ENCODE measurements at places on chromosomes 4 and X.

DNA sequence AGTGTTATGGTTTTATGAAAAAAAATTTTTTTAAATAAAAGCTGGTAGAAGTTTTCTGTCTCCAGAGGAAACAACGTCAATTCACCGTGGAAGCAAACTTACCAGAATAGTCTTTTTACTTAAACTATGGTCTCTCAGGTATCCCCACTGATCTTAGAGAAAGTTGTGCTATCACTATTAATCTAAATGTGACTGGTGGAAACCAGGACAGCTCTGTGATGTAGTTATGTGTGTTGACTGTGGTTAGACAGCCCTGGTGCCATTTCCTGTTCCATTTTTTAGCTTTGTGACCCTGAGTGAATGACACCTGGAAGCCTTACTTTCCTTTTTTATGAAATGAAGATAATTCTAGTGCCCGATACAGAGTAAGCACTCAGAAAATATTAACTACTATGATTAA, 111.8 kb upstream of the HUWE1 start:
- no peak for DNase-seq

DNA sequence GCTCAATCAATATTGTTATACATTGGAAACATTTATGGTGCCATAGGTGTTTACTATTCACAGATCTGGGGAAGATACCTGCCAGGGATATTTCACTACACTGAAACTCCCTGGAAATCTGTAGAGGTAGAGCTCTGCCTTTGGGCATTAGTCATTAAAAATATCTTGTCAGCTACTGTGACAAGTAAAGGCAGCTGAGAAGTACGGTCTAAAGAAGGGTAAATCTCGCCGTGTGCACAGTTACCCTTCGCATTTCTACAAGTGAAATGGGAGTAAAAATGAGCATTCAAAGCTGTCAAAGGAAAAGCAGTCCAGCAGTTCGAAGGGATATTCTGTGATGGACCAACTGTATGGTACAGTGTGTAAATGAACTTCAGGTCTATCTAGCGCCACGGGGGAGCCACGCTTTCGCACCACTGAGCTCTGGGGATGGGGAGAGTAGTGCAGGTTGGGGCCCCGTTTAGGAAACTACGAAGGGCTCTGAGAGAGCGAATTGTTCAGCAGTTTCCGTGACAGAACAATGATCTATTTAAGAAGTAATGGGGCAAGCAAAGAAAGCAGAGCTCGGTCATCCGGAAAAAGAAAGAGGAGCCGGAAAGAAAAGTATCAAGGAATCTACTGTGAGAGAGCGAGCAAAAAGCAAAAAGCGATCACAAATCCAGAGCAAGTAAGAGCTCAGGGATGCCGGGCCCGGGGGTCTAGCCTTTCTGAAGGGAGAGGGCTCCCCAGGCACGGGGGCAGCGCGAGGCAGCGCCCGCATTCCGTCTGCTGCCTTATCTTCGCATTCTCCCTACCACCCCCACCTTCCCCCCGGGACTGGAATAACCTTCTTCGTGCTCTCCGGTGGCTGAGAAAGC, 646 bp downstream of the TIGD4 start:
- DNase-seq, result no peak

GRCh38 chr4:105461221-105461620, 12.6 kb downstream of the PPA2 start:
- DNase-seq, result no peak

GRCh38 chrX:22015139-22015750, 16.9 kb upstream of the PHEX start:
- no peak for DNase-seq

GRCh38 chr4:108742451-108743420, 20.1 kb downstream of the ETNPPL start:
- DNase-seq, result no peak

DNA sequence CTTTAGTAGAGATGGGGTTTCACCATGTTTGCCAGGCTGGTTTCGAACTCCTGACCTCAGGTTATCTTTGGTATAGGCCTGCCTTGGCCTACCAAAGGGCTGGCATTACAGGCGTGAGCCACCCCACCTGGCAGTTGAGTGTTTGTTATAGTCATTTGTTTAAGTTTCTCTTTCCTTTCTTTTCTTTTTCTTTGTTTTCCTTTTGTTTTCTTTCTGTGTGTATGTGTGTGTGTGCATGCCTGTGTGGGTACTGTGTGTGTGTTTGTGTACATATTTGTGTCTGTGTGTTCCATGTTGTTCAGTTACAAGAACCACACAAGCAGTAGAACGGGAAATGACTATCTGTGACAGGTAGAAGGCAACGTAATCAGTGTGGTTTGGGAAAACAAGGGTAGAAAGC, 624.9 kb downstream of the FSTL5 start:
- no peak for DNase-seq

DNA sequence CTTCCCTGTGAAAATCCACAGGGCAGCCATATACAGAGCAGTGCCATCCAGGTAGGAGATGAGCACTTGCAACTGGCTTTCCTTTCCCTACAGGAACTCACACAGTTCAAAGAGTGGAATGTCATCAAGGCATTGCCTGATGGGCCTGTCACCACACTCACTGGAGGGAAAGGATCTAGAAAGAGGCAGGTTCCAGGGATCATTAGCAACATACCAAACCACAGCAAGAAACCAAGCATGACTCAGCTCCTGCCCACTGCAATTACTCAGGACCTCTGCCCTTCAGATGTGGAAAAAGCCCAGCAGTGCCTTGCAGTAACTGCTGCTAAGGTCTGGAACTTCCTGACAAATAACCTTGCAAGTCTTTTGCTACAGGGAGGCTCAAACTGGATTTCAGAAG, 101.2 kb downstream of the ZNF674 start:
- no peak for DNase-seq

DNA sequence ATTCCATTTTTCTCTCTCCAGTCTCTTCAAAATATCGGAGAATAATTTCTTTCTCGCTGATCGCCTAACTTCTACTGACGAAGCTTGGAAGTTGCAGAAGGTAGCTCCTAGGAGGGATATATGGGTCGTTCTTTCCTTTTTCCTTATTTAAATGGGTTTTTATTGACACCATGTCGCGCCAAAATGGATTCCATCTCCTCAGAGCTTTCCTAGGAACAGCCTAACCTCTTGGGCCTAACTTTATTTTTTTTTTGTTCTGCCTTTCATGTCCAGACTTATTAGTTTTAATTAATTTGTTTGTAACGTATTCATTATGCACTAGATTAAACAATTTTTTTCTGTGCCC, 359.4 kb upstream of the ZCCHC13 start:
- no peak for DNase-seq

- no peak for DNase-seq
Observed at GRCh38 chrX:133813971-133814370, 171.4 kb downstream of the GPC3 start.

- DNase-seq, result no peak
Observed at GRCh38 chrX:10049236-10049635, 82.1 kb downstream of the CLDN34 start.

GRCh38 chr4:67465032-67465762, 80.1 kb downstream of the CENPC start:
- DNase-seq, result no peak

GRCh38 chr4:122458625-122459024, 2.1 kb upstream of the IL2 start:
- DNase-seq, result peak; percentile 51

DNA sequence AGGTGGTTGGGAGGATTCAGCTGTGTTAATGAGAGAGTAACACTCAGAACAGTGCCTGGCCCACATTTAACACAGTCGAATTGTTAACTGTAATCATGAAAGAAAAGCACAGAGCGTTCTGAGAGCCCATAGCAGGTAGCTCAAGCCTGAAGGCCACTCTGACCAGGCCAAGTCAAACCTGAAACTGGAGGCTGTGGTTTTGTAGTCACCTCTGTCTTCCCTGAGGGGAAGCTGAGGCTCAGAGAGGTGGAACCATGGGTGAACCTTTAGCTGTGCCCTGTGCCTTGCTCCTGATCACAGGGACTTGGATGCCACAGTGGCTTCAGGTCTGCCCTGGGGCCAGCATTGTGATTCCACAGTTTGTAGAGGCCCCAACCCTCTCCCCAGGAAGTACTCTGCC, 16.6 kb upstream of the UBA1 start:
- no peak for DNase-seq

- no peak for DNase-seq
Observed at GRCh38 chr4:11415409-11416070, 13.2 kb downstream of the HS3ST1 start.

DNA sequence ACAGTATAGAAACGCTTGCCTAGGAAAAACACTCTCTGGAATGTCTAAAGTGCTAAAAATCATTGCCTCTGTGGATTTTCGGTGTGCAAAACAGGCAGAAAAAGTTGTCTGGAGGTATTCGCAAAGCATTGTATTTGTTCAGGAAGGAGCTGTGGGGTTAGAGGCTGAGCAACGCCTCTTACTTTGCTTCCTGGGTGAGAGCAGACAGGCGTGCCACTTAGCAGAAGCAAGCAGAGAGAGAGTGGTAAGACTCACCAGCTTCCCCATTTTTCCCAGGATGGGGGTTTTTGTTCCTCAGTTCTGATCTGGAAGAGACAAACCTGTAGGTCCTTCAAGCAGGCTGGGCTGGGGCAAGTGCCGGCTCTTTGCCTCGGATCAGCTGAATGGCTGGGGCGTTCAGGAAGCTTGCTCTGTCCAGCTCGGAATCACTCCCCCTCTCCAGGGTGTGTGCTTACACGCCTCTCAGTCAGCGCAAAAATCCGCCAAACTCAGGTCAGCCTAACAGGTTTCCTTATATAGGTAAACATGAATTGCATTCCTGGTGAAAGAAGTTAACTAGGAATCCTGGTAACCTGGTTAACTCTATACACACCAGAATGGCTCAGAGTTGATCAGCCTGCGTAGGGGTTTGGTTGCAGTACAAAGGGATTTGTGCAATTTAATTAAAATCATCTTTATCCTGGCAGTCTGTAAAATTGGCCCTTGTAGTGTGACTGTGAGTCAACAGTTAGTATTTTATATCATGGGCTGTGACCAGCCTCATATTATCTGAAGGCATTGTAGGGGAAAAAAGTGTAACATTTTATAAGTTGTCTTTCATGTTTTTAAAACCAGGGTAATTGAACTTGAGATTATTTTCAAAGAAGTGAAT, 213.1 kb upstream of the MID1 start:
- DNase-seq, result no peak

DNA sequence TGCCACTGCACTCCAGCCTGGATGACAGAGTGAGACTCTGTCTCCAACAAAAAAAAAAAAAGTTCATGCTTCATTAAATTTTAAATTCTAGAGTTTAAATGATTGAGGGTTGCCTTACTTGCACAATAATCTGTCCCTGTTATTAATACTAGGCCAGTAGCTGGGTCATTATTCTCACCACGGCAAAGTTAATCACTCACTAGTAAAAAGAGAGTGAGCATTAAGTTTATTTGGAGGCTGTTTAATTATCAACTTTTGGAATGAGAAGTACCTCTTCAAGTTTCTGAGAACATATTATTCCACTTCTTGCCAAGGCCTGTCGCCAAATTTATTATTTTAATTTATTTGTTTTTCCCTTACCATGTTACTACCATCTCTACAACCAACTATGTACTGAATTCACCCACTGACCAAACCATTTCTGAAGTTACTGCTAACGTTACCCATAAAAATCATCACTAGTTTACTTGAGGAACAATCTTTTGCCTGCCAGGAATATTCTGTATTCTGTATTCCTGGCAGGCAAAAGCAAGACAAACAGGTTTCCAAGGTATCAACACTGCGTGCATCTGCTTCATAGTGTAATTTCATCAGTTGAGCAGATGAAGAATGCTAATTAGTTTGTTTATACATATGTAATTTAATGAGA, 26.5 kb downstream of the GUCY1A1 start:
- no peak for DNase-seq

- DNase-seq, result no peak
Observed at GRCh38 chrX:106378616-106379015, 210.5 kb downstream of the PWWP3B start.

GRCh38 chr4:122434285-122434684, 22.2 kb downstream of the IL2 start:
- no peak for DNase-seq

DNA sequence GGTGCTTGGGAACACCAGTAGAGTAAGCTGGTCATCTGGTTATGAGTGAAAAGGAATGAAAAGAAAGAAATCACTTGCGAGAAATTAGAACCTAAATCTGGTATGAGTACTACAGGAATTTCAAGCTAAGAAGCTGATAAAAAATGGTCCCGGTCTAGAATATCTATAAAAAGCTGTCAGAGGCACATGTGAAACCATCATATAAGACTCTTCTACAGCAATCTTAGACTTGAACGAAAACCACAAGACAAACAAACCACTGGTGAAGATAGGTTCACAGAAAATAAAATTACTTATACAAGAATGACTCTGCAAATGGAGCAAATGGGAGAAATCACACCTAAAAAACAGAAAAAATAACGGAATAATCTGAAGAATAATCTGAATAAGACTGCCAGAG, 69.9 kb downstream of the KDR start:
- DNase-seq, result no peak

- DNase-seq, result no peak
Observed at GRCh38 chr4:125390126-125390525, 75.4 kb downstream of the FAT4 start.

- DNase-seq, result no peak
Observed at GRCh38 chr4:177008836-177009501, 216.2 kb upstream of the VEGFC start.

- DNase-seq, result no peak
Observed at GRCh38 chrX:18654875-18655836, 16.8 kb downstream of the RS1 start.

- DNase-seq, result no peak
Observed at GRCh38 chrX:132077912-132078311, 49.9 kb downstream of the FRMD7 start.

DNA sequence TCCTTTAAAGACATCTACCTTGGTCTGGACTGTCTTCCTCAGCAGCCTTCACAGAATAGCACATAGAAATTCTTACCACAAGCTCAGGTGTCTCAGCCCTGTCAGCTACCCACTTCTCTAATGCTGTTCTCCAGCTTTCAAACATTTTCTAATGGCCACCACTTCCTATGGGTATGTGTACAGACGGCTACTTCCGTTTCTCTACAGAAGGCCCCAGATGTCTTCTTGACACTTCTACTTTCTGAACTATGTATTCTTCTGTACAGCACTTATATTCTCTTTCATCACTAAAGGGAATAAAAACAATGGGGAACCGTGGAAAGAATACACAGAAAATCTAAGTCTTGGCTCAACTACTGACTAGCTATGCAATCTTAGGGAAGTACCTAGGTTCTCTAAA, 13.3 kb downstream of the OPHN1 start:
- no peak for DNase-seq

DNA sequence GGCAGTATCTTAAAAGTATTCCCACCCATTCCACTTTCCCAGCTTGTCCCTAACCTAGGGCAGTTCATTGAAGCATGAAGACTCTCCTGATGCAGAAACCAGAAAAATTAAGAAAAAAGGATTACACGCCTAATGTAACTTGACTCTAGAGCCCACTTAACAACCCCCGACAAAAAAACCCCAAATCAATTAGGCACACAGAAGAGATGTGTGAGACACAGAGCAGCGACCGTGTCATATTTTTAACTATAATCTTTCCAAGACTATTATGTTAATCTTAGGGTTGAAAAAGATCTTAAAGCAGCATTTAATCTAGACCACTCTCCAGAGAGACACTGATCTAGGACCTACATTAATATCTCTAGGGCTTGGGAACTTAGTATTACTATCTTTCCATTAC, 1.3 kb downstream of the YTHDC1 start:
- no peak for DNase-seq

GRCh38 chr4:136864604-136865185, 667.6 kb downstream of the PCDH18 start:
- DNase-seq, result no peak
